ENCODE measurements at places on chromosomes 3 and 15. TPM values are rescaled to one million over a fixed set of nuclear protein-coding genes. Genes with fewer than 3 reads are reported as not detected.
A peak's percentile ranks its signal among the peaks of the same experiment; 100 is the strongest.

DNA sequence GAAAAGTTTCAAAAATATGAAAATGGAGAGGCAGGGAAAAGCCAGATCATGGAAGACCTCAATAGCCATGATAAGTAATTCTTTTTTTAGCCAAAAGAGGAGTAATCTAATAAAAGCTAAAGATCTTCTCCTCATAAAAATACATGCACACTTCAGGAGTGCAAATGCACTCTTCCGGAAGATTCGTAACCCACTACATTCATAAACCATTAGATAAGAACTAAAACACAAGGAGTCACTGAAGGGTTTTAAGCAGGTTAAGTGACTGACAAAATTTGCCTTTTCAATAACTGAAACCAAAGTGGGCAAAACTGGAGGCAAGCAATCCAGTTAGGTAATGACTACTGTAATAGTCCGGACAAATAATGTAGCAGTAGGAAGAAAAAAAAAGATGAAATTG lies 46.0 kb downstream of the UBE3A start:
- DNase-seq: no peak

GRCh38 chr3:198032039-198032936 lies 72.3 kb downstream of the LMLN start:
- no peak for DNase-seq

DNA sequence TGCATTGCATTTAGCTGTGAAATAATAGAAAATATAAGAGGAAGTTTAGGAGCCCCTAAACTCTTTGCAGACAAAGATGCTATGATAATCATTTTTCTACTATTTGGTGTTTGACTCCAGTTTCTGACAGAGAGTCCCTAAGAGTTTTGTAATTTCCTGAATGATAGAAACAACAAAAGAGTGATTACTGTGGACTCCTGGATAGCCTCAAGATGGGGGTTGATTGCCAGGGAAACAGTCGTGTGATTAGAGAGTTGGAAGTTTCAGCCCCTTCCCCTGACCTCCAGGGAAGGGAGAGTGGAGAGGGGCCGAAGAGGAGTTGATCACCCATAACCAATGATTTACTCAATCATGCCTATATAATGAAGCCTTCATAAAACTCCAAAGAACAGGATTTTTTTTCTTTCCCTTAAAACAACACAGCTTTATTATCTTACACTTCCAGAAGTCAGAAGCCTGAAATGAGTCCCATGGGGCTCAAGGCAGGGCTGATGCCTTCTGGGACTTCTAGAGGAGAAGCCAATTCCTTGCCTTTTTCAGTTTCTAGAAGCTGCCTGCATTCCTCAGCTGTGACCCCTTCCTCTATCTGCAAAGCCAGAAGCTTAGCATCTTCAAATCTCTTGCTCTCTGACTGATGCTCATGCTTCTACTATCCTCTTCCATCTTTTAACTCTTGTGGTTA lies 292.3 kb upstream of the ZPLD1 start:
- DNase-seq: no peak

GUCA1C gene
- not detected for total RNA-seq

RAB27A gene
- 3.6 TPM for total RNA-seq

- DNase-seq: no peak
Observed at GRCh38 chr3:42042747-42043098, 48.4 kb upstream of the TRAK1 start.

GRCh38 chr3:123055352-123055751 lies 11.5 kb upstream of the PDIA5 start:
- DNase-seq: no peak

- DNase-seq: peak; percentile 55
Observed at GRCh38 chr3:46566040-46566641, at the start of gene LRRC2. Gene LRRC2, minus strand, starts transcription at chr3:46566302. Its CDS starts 14,711 bp downstream, at chr3:46551591.

GNAT1 gene
- not detected for total RNA-seq

GP5 gene
- total RNA-seq: 0.03 TPM

GRCh38 chr3:113438224-113438623 lies 3.1 kb downstream of the CFAP44 start:
- DNase-seq: no peak

IQCH gene
- 21.0 TPM for total RNA-seq

MYZAP gene
- not detected for total RNA-seq

DNA sequence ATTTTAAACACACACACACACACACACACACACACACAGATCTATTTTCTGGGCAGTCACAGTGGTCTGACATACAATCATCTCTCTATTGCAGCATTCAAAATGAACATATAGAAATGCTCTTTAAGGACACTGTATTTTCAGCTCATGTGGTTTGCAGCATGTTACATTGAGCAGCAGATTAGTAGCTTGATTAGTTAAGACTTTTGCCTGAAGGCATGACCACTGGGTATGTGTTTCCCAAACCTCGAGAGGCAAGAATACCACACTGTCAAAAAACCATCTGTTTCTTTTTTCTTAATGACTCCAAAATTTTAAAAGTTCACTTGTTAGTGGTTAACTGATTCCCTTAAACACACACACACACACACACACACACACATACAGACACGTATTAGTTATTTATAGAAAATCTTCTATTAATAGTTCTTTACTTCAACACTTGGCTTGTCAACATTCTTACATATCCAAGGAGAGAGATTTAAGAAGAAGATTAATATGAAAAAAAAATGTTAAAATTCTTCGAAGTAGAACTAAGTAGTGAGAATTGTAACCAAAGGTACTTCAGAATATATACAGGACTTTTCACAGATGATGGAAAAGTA lies 518.2 kb downstream of the CADM2 start:
- DNase-seq: no peak

GRCh38 chr3:29203851-29204250 lies 77.0 kb upstream of the RBMS3 start:
- DNase-seq: no peak

GRCh38 chr15:35834866-35835265 lies 288.9 kb upstream of the DPH6 start:
- DNase-seq: no peak

DNA sequence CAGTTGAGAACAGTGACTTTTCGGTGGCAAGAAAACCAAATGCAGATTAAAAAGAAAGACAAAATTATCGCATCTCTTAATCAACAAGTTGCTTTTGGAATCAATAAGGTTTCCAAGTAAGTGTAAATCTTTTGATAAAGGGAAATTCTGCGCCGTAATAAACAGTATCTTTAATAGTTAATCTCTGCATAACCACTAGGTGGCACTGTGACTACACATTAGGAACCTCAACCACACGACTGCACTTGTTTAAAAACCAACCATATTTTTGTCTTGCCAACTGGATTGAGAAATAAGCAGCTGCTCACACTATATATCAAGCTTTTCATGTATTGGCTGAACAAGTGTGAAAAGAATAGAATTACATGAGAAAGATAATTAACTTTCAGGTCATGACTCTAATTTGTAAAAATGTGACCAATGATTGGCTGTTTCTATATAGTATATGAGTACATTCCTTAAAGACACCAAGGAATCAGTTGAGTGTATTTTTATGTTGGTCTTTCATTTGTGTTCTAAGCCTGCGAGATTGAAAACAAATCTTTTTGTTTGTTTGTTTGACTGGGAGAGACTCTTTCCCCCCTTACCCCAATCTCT lies 72.7 kb downstream of the DZIP3 start:
- DNase-seq: peak; percentile 76

PXYLP1 gene
- 30.5 TPM for total RNA-seq

SEMA3G gene
- 3.4 TPM for total RNA-seq

BDH1 gene
- 14.1 TPM for total RNA-seq

DNA sequence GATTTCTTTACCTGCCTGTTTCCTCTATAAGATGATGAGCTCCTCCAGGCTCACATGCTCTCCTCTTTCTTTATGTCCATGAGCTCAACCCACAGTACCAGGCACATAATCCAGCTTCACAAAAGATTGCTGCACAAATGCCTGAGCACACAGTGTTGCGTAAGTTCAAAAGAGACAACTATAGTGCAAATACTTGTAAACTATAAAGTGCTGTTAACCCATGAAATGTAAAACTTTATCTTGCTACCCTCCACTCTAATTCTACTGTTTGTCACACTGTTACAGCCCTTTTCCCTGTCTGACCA lies 101.0 kb upstream of the LPP start:
- no peak for DNase-seq

DNA sequence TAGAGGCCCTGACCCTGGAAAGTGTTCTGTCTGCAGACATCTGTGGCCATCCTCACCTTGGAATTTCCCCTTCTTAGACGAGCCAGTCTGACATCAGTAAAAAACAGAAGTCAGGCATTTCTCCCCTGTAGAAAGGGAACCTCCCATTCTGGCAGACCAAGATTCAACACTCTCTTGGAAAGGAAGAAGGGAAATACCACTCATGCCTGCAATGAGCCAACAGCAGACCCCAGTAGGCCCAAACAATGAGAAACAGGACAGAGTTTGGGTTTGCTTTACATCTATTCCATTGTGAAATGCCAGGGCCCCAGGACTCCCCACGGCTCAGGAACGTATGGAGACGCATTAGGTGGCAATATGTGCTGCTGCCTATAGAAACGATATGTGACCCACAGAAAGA lies 264.0 kb upstream of the NSMCE3 start:
- no peak for DNase-seq

- DNase-seq: no peak
Observed at GRCh38 chr15:101499863-101500713, 10.6 kb upstream of the PCSK6 start.

GRCh38 chr15:100448481-100448880 lies 80.3 kb downstream of the CERS3 start:
- peak; percentile 8 for DNase-seq

GRCh38 chr3:18847583-18848197 lies 300.6 kb upstream of the KCNH8 start:
- DNase-seq: peak; percentile 28

- no peak for DNase-seq
Observed at GRCh38 chr3:3110749-3111361, 681 bp upstream of the IL5RA start.

- DNase-seq: peak; percentile 15
Observed at GRCh38 chr3:132981719-132982118, 56.5 kb upstream of the TMEM108 start.

DNA sequence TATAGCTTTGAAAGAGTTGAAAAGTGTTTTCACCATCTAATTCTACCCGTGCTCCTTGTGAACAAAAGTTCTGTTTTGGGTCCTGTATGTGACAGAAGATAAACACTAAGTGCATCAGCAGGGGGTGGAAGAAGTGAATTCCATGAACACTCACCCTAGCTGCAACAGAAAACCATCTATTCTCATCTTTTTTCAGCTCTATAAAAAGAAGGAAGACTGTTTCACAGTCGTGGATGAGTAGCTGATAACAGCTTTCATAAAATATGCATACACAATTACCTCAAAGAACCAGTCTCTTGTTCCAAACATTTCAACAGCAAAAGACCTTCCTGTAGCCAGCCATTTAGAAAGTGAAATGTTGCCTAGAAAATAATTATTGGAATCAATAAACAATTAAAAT lies 281.7 kb upstream of the RASGRP1 start:
- no peak for DNase-seq

DNA sequence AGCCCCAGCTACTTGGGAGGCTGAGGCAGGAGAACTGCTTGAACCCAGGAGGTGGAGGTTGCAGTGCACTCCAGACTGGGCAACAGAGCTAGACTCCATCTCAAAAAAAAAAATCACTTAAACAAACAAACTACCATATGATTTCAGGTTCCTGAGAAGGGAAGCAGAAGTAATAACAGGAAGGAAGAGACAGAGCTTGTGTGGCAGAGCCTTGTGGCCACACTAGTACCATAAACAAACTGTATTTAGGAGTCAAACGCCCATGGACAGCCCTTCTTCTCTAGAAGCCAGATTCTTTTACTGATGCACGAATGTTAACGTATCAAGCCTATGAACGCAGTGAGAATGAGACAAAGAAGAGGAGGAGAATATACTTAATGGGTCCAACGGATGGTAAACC lies 12.0 kb downstream of the MTMR10 start:
- no peak for DNase-seq

GRCh38 chr3:171939578-171939977 lies 96.4 kb downstream of the TMEM212 start:
- DNase-seq: no peak

GRCh38 chr15:48967336-48967735 lies 3.6 kb upstream of the SHC4 start:
- DNase-seq: no peak

ADAMTS17 gene
- total RNA-seq: 1.5 TPM

FEM1B gene
- total RNA-seq: 80.0 TPM

DNA sequence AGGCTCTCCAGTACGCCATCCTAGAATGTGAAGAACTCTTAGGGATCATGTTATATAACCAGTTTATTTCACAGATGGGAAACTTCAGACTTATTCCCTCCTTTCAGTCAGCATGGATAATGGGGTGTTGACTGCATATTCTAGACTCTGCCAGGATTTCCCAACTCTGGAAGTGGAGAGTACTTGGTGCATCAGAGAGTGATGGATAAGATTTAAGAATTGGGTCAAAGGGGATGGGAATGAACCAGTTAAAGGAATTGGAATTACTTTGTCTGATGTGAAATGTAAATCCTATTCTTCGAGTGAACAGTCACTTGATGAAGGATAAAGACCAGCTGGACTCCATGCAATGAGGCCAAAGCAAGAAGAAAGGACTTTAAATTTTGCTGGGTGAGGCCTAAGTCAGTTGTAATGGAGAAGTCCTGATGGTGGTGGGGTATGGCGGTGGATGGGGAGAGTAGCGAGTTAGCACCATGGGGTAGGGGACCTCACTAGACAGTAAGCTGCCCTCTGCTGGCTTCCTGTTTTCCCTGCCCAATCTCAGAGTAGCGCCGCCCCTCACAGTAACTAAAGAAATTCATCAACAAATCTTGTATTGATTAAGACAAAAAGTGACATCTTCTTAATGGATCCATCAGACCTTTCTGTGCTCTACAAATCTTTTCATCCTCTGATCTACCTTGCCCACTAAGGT lies 7.3 kb upstream of the CACNA1D start:
- no peak for DNase-seq

DNA sequence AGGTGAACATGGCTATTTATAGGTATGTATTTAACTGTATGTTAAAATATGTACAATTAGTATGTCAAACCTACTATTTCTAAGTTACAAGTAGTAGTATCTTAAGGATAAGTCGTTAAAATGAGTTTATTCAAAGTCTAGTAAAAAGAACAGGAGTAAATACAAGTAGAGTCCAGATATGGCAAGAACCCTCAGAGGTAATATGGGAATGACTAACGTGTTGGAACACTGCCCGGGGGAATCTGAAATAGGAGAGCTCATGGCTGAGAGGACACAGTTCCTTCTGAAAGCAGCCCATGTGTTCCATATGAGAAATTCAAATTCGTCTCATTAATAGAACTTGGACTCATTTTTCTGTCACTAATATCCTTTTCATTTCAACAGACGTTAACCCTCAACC lies 158.8 kb downstream of the CLSTN2 start:
- DNase-seq: no peak

- DNase-seq: no peak
Observed at GRCh38 chr3:164450276-164450905, 627.9 kb downstream of the SI start.

DNA sequence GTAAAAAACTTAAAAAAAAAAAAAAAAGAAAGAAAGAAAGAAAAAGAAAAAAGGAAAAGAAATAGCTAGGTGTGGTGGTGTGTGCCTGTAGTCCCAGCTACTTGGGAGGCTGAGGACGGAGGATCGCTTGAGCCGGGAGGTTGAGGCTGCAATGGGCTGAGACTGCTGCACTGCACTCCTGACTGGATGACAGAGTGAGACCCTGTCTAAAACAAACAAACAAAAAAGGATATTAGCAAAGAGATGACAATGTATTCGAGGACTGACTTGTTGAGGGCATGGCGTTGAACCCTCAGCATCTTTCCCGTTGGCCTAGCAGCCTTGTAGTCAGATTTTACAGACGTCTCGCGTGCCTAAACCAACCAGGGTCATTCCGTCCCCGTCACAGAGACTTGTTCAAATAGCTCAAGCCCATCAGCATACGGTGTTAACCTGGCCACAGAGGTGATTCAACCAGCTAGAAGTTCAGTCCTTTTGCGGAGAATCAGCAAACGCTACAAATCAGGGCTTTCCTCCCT lies 528 bp upstream of the NIT2 start:
- no peak for DNase-seq

Measured in neural progenitor cell (in vitro differentiated cells).